ENCODE measurements at places on chromosomes 13 and 19.

GRCh38 chr13:46577696-46578589 lies 25.0 kb downstream of the LRCH1 start:
- no peak for DNase-seq

GRCh38 chr19:6014551-6015135 lies 36.7 kb upstream of the RANBP3 start:
- DNase-seq = no peak

DNA sequence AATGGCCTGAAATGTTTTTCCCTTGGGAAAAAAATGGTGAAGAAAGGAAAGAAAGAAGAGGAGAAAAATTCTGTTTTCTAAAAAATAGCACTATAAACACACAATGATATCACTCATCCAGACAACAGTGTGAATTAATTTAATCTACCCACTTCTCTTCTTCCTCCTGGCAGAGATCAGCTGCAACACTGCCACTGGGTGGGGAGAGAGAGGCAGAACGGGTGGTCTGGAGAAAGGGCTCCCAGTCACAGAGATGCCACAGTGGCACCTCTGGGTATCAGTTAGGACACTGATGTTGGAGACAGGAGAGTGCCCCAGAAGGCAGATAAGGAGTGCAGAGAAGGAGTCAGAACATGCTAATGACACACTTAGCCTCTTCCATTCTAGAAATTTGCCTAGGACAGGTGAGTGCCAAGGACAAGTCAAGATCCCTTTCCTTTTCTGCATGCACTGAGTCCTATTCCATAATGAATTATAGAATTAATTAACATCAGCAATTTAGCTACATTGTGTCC lies 168.6 kb downstream of the SUCLA2 start:
- no peak for DNase-seq

DNA sequence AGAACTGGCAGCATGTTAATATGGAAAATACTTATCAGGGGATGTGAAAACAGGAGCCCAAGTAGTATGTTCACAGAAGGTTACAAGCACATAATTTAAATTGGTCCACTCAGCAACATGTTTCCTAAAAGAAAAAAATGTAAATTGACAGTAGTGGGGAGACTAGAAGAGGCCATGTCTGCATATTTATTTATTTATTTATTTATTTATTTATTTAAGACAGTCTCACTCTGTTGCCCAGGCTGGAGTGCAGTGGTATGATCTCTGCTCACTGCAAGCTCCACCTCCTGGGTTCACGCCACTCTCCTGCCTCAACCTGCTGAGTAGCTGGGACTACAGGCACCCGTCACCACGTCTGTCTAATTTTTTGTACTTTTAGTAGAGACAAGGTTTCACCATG lies 13.7 kb upstream of the ZNF8 start:
- DNase-seq = no peak

DNA sequence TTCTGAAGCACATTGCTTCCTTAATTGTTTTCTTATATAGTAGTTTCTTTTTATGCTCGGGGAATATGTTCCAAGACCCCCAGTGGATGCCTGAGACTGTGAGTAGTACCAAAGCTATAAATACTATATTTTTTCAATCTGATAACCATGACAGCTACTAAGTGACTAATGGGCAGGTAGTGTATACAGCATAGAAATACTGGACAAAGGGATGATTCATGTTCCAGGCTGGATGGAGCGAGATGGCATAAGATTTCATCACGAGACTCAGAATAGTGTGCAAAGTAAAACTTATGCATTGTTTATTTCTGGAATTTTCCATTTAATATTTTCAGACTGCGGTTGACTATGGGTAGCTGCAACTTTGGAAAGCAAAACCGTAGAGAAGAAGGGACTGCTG lies 47.9 kb upstream of the OLFM4 start:
- DNase-seq = no peak
